ENCODE measurements at places on chromosomes 6 and 20. TPM values are rescaled to one million over a fixed set of nuclear protein-coding genes. Genes with fewer than 3 reads are reported as not detected.

DNA sequence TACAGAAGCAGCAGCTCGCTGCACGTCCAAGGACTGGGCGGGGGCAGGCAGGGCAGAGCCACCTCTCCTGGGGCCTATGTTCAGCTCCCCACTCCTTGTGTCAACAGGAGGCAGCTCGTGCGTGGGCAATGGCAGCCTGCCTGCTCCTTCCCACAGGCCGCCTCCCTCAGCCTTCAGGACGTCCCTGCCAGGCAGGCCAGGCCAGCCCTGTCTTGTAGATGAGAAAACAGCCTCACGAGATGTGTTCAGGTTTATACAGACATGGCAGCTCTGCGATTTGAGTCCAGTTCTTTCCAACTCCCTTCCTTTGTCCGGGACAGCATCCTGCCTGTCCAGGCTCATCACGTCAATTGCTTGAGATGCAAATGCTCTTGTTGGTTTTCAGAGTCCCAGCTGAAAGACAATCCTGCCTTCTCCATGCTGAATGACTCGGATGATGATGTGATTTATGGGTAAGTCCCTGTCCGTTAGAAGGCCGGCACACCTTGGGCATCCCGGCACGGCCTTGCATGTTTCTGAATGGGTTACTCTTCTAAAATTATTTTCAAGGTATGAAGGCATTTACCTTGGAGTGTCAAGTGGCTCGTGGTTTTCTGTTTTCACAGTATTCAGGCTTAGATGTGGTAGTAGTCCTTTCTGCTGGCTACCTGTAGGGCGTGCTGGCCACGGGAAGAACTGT, 13.5 kb downstream of the DYNLT1 start:
- DNase-seq = no peak

- DNase-seq = no peak
Measured at GRCh38 chr6:49552596-49552995, 2.1 kb downstream of the C6orf141 start.

- peak; percentile 5 for DNase-seq
Measured at GRCh38 chr20:9590189-9590588, 75.8 kb downstream of the LAMP5 start.

DNA sequence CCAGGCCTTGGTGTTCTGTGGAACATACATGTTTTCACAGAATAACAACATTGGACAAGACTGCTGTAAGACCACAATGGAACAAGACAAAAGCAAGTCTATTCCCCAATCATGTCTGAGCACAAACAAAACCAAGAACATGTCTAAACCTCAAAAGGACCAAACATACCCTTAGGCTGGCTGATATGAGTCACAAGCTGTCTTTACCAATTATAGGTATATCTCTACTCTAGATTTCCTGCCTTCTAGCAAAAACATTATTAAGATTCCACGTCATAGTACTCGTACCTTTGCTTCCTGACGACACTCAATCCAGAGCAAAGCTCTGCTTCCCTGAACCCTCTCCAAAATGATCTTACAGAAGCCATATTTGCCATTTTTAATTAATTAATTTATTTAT, 15.4 kb upstream of the L3MBTL1 start:
- DNase-seq = no peak

The EEF1E1 gene
- total RNA-seq = 107 TPM

The FOXA2 gene
- not detected for total RNA-seq

DNA sequence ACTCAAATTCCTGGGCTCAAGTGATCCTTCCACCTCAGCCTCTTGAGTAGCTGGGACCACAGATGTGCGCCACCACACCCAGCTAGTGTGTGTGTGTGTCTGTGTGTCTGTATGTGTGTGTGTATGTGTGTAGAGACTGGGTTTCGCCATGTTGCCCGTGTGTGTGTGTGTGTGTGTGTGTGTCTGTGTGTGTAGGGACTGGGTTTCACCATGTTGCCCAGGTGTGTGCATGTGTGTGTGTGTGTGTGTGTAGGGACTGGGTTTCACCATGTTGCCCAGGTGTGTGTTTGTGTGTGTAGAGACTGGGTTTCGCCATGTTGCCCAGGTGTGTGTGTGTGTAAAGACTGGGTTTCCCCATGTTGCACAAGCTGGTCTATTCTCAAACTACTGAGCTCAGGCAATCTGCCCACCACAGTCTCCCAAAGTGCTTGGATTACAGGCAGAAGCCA, 28.3 kb downstream of the CDK5RAP1 start:
- DNase-seq = no peak

DNA sequence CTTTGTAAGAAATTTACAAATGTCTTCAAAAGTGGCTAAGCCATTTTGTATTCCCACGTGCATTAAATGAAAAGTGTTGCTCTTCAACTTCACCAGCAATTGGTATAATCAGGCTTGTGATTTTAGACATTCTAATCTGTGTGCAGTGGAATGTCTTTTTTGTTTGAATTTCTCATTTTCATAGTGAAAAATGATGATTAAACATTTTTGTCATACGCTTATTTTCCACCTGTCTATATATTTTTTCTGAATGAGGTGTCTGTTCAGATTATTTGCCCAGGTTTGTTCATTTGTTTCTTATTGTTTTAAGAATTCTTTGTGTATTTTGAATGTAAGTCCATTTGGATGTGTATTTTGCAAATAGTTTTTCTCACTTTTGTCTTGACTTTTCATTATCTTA, 558.1 kb downstream of the TENT5A start:
- no peak for DNase-seq

DNA sequence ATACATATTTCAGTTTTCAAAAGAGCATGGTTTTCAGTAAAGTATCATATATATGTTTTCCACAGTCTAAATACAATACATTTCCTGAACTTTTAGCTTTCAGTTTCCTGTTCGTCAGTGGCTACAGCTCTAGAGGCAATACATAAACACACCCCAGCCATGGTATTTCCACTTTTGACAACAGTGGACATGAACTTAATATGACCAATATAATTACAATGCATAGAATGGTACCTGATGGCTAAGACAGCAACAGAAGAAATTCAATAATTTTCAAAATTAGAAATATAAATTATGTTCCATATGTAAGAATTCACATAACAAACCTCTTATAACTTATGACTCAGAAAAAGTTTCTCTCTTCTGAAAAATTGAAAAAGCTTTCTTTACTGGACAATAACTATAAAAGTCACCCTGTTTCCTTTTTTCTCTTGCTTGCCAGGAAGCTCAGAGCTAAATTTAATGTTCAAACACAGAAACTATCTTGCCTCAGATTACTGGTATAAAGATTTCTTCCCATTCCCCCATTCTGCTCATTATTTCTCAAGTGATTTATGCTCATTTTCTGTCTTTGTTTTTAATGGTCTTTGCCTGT, 19.2 kb downstream of the FKBP5 start:
- DNase-seq = peak; percentile 69

The PAX1 gene
- not detected for total RNA-seq

DNA sequence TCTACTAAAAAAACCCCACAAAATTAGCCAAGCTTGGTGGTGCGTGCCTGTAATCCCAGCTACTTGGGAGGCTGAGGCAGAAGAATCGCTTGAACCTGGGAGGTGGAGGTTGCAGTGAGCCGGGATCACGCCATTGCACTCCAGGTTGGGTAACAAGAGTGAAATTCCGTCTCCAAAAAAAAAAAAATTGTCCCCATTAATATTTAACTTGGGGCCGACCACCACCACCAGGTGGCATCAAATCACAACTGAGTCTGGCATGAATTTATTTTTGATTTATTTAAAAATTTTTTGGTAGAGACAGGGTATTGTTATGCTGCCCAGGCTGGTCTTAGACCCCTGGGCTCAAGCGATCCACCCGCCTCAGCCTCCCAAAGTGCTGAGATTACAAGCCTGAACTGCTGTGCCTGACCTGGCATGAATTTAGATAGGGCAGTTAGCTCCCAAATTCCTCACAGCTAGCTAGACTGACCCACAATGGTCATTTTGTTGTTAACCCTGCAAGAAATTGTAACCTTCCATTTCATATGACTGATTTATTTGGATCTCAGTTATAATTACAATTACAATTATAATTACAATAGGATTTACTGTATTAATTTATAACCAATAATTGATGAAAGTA, 17.1 kb upstream of the BEND3 start:
- DNase-seq = no peak

The NKAIN2 gene
- total RNA-seq = not detected

The PERP gene
- 19.0 TPM for total RNA-seq

GRCh38 chr20:53129563-53129962, 157.4 kb downstream of the TSHZ2 start:
- no peak for DNase-seq

The FANCE gene
- total RNA-seq = 8.9 TPM

The KIF6 gene
- not detected for total RNA-seq

The BTN1A1 gene
- total RNA-seq = not detected

The ID4 gene
- 0.04 TPM for total RNA-seq

DNA sequence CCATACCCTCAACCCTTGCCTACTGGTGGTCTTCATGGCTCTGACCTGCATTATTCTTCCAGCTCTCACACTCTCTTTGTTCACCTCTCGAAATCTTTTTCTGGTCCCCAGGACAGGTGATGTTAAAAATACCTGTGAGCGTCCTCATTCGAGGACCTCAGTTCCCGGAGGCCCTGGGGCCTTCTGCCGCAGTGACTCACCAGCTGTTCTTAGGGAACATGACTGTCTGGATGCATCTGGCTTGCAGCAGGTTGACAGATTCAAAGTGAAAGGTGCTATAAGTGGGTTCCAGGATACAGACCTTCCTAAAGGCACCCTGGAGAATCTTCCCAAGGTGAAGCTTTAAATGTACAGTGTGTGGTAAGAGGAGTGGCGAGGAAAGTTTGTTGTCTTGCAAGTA, 210.4 kb upstream of the KCNG1 start:
- no peak for DNase-seq
